Left colon (tissue), 2 donors: ENCODE measurements at places on chromosomes 3 and 15. TPM values are rescaled to one million over a fixed set of nuclear protein-coding genes. Genes with fewer than 3 reads are reported as not detected.

PRRT3 gene
- total RNA-seq: 1.1 TPM

SAMD7 gene
- not detected for total RNA-seq

LTK gene
- total RNA-seq: 18.7 TPM

ATP8B4 gene
- total RNA-seq: 1.9 TPM

AADAC gene
- total RNA-seq: not detected

MASP1 gene
- 15.7 TPM for total RNA-seq

NEK4 gene
- 25.1 TPM for total RNA-seq

PCSK6 gene
- total RNA-seq: 36.4 TPM

SH2D7 gene
- total RNA-seq: 2.4 TPM

PLA1A gene
- 1.3 TPM for total RNA-seq
